ENCODE measurements at places on chromosomes 11 and 22. TPM values are rescaled to one million over a fixed set of nuclear protein-coding genes. Genes with fewer than 3 reads are reported as not detected.

Gene CNTF
- 1.8 TPM for total RNA-seq

- H3K4me3 ChIP-seq = peak overlapping the region; percentile 92
- DNase-seq = peak; percentile 78
- H3K27ac ChIP-seq = peak overlapping the region; percentile 96
These were observed 569 bp downstream of the FAM76B start for GRCh38 chr11:95788921-95789505.

Gene PIM3
- total RNA-seq = 30.6 TPM

DNA sequence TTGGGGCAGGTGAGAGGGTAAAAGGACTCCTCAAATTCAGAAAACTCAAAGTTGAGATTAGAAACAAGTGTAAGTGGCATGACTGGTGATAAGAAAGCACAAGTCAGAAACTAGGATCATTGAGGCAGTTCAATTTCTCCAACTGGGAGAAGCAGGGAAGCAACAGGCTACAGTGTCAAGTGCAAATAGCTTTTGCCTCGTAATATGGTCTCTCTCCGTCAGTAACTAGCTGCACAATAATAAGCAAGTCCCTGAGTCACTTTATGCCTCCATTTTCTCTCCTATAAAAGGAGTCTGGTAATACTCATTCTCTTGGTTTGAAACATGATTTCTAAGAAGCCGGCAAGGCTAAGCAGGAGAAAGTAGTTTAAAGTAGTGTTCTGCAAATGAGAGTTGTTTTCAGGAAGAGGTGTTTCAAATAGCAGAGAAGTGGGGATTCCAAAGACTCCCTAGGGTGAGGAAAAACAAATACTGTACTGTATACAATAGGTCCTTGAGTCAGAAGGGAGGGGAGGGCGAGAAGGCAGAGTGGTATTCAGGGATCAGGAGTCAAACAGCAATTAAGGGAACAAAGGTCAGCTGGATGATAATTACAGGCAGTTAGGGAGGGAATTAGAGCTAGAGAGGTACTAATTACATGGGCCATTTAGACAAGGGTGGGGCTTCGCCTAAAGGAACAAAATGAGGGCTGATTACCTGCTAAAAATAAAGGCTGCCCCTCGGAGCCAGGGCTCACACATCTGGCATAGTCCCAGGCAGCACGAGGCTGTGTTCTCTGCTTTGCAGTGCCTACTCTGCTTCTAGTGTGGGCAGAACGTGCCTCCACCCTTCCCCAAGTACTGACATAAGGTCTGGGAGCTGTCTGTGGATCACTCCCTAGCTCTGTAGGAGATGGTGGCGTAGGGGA, 96.0 kb upstream of the BDNF start:
- H3K27ac ChIP-seq = no peak overlapping the region
- peaks cover 19% of the 10 kb centered on the region for H3K4me1 ChIP-seq
- peak; percentile 69 for DNase-seq
- H3K4me3 ChIP-seq = peak overlapping the region; percentile 6
- H3K36me3 ChIP-seq = no peaks in the 10 kb centered on the region

GRCh38 chr11:108817976-108818375, 153.1 kb downstream of the DDX10 start:
- H3K27ac ChIP-seq = no peak overlapping the region
- H3K27me3 ChIP-seq = no peaks in the 10 kb centered on the region
- 0 out of 2 replicates have a peak, but pooled peaks cover 3% of the 10 kb centered on the region for H3K4me1 ChIP-seq
- no peaks in the 10 kb centered on the region for H3K36me3 ChIP-seq
- no peak for DNase-seq

DNA sequence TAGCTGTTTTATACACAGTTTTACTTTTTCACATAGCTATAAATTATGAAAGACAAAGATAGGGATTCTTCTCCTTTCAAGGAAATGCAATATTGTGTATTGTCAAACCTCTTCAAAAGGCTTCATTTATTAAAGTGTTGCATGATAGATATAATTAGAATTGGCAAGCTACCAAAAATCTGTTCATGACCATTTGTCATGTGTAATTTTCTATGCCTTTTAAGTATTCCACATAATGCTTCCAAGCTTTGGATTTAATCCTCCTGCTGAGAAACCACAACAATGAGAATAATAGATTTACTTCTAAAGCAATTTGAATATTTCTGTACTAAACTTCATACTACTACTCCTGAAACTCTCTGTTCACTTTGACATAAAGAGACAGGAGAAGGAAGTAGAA, 403.2 kb upstream of the CCDC179 start:
- no peak overlapping the region for H3K4me3 ChIP-seq
- no peaks in the 10 kb centered on the region for H3K27me3 ChIP-seq
- no peak overlapping the region for H3K27ac ChIP-seq

Gene DEFB131B
- total RNA-seq = not detected

DNA sequence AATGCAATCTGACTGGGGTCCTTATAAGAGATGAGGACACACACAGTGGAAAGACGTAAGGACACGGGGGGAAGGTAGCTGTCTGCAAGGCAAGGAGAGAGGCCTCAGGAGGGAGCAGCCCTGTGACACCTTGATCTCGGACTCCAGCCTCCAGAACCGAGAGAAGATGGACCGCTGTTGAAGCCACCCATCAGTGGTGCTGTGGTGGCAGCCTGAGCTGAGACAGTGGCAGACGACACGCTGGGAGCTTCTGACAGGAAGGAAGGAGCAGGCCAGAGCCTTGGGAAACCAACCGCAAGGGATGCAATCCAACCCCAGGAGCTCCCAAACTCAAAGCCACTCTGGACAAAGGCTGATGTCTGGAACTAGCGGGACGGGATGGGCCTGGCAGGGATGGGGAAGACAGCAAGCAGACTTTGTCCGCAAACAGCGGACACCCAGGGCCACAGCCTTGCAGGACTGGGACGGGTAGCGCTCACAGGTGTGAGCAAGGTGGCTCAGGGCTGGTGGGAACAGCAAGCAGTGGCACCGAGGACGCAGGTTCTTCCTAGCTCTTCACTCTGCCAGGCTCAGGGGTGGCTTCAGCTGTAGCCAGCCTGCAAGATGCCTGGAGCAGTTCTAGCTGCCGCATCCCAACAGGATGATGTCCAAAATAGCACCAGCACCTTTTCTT, 10.9 kb downstream of the LTO1 start:
- H3K27me3 ChIP-seq = no peaks in the 10 kb centered on the region
- H3K4me1 ChIP-seq = no peaks in the 10 kb centered on the region
- H3K36me3 ChIP-seq = peaks cover 4% of the 10 kb centered on the region
- no peak for DNase-seq
- H3K4me3 ChIP-seq = no peak overlapping the region
- H3K27ac ChIP-seq = no peak overlapping the region

Gene MPZL2
- 4.2 TPM for total RNA-seq

DNA sequence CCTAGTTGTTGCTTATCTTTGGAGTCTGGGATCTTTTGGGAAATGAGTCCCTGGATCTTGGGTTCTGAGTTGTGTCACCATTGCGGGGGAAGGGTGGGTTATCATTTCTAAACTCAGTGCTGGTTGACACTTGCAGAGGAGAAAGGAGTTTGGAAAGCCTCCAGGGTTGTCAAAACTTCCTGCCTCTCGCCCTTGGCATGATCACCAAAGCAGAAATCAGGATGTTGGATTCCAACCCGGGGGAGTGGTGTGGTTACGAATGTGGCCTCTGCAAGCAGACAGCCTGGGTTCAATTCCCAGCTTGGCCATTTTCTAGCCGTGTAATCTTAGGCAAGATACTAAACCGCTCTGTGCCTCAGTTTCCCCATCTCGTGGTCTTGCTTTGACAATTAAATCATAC, 24.3 kb downstream of the CD6 start:
- DNase-seq = no peak
- H3K27me3 ChIP-seq = no peaks in the 10 kb centered on the region
- H3K27ac ChIP-seq = no peak overlapping the region
- no peak overlapping the region for H3K4me3 ChIP-seq

DNA sequence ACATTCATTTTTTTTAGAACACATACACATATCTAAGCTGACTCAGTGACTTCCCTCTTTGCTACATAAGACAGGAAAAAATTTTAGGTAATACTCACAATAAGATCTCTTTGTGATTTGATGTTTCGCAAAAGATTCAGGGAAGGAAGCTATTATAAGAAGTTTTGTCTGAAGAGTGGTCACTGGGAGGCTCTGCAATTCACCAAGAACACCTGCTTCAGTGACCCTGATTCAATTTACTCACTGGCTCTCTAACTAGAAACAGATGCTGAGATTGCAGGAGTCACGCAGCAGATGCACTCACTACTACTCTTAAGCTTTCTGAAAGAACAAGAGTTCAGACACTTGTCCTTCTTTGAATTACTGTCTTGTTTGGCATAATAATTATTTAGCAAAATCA, 193.6 kb upstream of the DDI1 start:
- no peaks in the 10 kb centered on the region for H3K4me1 ChIP-seq
- no peak for DNase-seq
- H3K27me3 ChIP-seq = no peaks in the 10 kb centered on the region
- no peak overlapping the region for H3K4me3 ChIP-seq

Gene MS4A4E
- total RNA-seq = not detected

Gene CENPM
- 61.6 TPM for total RNA-seq

Gene OR6T1
- not detected for total RNA-seq

Gene KCNA4
- total RNA-seq = not detected

Gene RFPL2
- total RNA-seq = not detected

DNA sequence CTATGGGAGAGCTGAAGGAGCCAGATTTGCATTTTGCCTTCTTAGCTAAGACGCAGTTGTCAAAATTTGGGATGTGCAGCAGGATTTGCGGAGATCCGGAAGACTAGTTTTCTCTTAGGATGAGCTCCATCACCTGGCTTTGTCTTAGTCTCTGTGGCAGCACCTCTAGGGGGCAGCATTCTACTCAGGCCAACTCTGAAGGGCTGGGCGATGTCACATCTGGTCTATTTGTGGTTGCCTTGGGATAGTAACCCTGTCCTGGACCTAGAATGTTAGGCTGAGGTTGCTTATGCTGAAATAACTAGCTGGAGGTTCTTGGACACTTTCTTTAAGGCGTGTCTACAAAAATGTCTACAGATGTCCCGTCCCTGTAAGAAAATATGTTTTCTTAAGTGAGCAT, 116.2 kb downstream of the FAT3 start:
- H3K36me3 ChIP-seq = no peaks in the 10 kb centered on the region
- H3K27ac ChIP-seq = no peak overlapping the region
- no peaks in the 10 kb centered on the region for H3K27me3 ChIP-seq
- DNase-seq = peak; percentile 87
- peaks cover 24% of the 10 kb centered on the region for H3K4me1 ChIP-seq
- no peak overlapping the region for H3K4me3 ChIP-seq

DNA sequence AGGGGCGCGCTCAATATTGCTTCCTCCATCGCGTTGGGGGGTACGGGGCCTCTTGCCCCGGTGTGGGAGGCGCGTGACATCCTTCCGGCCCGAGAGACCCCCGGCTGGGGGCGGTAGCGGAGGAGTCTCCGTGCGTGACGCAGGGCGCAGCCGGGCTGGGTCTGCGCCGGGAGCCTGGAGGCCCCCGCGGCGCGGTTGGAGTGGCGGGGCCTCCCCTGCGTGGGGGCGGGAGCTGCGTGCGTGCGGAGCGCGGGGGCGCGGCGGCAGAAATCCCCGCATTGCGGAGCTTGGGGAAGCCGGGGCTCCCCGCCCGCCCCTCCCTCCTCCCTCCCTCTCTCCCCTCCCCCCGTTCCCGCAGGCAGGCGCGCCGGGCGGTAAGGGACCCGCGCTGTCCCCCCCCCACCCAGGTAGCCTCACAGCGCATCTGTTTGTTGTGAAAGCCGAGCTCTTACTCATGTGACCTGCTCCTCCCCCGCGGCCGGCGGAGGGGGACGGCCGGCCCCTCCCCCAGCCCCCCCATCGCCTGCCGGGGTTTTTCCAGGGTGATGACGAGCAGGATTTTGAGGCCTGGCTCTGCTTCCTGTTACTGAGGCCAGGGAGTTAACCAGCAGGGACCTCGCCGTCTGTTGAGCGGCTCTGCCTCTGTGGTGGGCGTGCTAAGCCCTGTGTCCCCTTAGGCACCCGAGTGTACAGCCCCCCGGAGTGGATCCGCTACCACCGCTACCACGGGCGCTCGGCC, 1.6 kb downstream of the PIM3 start:
- H3K4me1 ChIP-seq = no peaks in the 10 kb centered on the region
- peak; percentile 85 for DNase-seq
- H3K27me3 ChIP-seq = peaks cover 20% of the 10 kb centered on the region

Gene C22orf42
- total RNA-seq = 0.76 TPM

- no peaks in the 10 kb centered on the region for H3K27me3 ChIP-seq
- peaks cover 15% of the 10 kb centered on the region for H3K4me1 ChIP-seq
- H3K4me3 ChIP-seq = no peak overlapping the region
- no peaks in the 10 kb centered on the region for H3K36me3 ChIP-seq
These were observed 17.5 kb downstream of the PRG3 start for GRCh38 chr11:57363131-57364080.

Gene SEC14L3
- not detected for total RNA-seq

Gene SVIP
- 5.4 TPM for total RNA-seq

GRCh38 chr11:44971185-44971584, 20.5 kb upstream of the TP53I11 start:
- no peak overlapping the region for H3K27ac ChIP-seq
- no peaks in the 10 kb centered on the region for H3K36me3 ChIP-seq
- no peaks in the 10 kb centered on the region for H3K27me3 ChIP-seq
- no peak overlapping the region for H3K4me3 ChIP-seq

DNA sequence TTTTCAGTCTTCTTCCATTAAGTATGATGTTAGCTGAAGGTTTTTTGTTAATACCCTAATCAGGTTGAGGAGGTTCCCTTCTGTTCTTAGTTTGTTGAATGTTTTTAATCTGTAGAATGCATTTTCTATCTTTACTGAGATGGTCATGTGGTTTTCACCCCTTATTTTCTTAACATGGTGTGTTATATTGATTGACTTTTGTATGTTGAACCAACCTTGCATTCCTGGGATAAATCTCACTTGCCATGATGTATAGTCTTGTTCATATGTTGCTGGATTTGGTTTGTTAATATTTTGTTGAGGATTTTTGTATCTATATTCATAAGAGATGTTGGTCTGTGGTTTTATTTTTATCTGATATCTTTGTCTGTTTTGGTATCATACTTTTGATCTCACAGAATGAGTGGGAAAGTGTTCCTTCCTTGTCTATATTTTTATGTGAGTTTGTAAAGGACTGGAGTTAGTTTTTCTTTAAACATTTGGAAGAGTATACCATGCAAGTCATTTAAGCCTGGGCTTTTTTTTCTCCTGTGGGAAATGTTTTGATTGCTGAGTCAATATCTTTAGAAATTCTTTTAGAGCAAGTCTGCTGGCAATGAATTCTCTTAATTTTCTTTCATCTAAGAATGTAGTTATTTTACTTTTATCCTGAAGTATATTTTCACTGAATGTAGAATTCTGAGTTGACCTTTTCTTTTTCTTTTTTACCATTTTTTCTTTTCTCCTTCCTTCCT, 5.5 kb upstream of the P4HA3 start:
- H3K36me3 ChIP-seq = no peaks in the 10 kb centered on the region
- H3K4me3 ChIP-seq = no peak overlapping the region
- DNase-seq = no peak
- peaks cover 7% of the 10 kb centered on the region for H3K27me3 ChIP-seq
- H3K4me1 ChIP-seq = no peaks in the 10 kb centered on the region

Gene ACRV1
- not detected for total RNA-seq

GRCh38 chr11:34263441-34264091, 94.2 kb downstream of the ABTB2 start:
- no peak overlapping the region for H3K27ac ChIP-seq
- H3K4me3 ChIP-seq = no peak overlapping the region
- peaks cover 8% of the 10 kb centered on the region for H3K4me1 ChIP-seq
- DNase-seq = no peak

GRCh38 chr11:105592035-105592434, 17.8 kb upstream of the GRIA4 start:
- H3K4me1 ChIP-seq = 0 out of 2 replicates have a peak, but pooled peaks cover 7% of the 10 kb centered on the region
- H3K27ac ChIP-seq = no peak overlapping the region
- no peaks in the 10 kb centered on the region for H3K27me3 ChIP-seq
- DNase-seq = no peak
- H3K4me3 ChIP-seq = no peak overlapping the region

GRCh38 chr11:14336507-14337503, 22.2 kb downstream of the RRAS2 start:
- H3K36me3 ChIP-seq = no peaks in the 10 kb centered on the region
- H3K4me3 ChIP-seq = peak overlapping the region; percentile 0
- H3K27ac ChIP-seq = peak overlapping the region; percentile 76
- H3K27me3 ChIP-seq = no peaks in the 10 kb centered on the region

Data from GM23338 (cell line).